Stimulated activated effector memory CD8-positive, alpha-beta T cell treated with anti-CD3 and anti-CD28 coated beads, Interleukin-12 subunit alpha, Interleukin-12 subunit beta, amount 100 ng/mL, for 72 hours (primary cell): ENCODE measurements at places on chromosomes 2 and 18.

GRCh38 chr2:168787782-168788376, 14.6 kb upstream of the NOSTRIN start:
- DNase-seq: no peak

DNA sequence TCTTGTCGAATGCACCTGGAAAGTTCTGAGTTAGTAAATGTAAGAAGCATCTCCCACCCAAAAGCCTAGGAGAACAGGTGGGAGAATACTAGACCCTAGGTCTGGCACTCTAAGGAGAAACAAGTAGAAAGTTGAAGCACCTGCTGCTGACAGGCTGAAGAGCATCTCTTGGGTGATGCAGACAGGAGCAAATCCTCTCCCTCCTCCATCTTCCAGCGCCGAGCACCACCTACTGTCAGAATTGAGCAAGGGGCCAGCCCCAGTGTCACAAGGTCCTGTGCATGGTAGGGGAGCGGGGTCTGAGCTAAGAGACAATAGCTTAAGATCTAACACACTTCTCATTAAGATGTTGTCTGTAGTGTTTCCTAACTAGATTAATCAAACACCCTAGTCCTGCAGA, 52.9 kb downstream of the HK2 start:
- no peak for DNase-seq

DNA sequence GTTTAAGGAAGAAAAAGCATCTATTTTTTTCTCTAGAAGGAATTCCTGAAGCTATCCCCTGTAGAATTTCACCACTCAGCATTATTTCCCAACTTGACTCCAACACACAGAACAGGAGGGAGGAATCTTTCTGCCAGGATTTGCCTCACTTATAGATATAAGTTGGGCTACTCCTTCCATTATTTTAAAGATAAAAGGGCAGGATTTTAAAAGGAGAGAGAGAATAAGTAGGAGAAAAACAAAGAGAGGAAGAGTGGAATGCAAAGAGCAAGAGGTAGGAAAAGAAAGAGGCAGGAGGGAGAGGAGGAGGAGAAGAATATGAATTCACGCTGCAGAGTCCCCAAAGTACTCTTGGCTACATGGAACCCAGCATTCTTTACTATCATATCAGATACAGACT, 182.5 kb downstream of the TCF4 start:
- no peak for DNase-seq

- DNase-seq: no peak
Measured at GRCh38 chr2:113291191-113291590, 12.5 kb upstream of the PAX8 start.

DNA sequence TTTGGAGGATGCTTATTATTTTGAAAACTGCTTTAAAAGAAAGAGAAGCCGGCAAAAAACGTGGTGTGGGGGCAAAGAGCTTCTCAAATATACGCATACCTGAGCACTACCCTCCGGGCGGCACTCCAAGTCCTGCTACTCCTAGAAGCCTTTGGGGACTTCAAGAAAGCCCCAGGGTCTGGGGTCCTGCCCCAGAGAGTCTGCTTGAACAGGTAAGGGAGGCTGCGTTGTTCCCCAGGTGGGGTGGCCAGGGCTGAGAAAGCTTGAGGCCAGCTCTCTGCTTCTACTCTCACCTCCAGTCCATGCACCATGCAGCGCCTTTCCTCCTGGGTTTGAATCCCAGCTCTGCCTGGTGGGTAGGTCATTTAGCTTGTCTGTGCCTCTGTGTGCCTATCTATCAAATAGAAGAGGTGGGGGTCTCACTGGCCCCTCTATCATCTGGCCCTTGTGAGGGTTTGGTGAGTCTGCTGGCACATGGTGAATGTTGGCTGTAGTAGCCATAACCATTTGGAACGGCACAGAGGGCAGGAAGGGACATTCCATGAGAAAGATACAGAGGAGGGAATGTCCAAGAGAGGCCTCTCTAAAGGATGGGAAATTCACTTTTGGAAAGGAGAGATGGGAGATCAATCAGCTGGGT, 19.5 kb downstream of the MALL start:
- no peak for DNase-seq

DNA sequence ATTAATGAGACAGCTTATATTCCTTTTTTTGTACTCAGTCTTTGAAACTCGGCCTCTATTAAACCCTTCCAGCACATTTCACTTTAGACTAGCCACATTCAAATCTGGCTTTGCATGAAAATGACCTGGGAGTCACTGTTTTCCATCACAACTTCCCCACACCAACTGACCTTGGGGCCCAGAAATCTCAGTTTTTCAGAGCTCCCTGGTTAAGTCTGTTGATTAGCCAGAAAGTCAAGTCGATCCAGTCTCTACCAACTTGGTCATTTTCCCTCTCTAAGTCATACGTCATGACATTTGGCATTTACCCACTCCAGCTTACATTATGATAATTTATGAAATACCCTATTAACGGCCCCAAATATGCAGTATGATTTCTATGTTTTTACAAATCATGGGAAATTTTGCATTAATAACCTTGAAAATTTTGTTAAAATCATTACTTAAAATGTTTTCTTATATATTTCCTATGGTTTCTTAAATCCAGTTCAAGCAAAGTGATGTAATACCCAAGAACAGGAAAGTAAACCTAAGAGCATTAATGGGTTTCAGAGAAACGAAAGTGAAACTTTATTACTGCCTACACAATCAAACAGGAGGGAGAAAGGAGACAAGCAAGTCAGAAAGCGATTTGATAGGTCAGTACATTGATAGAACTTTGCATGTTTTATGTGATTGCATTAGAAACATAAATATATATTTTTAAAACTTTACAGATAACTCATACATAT, 77.1 kb downstream of the SPATS2L start:
- DNase-seq: no peak

- peak; percentile 3 for DNase-seq
Measured at GRCh38 chr2:212863185-212863588, 288.2 kb downstream of the IKZF2 start.
